ENCODE measurements at places on chromosomes 5 and 9. TPM values are rescaled to one million over a fixed set of nuclear protein-coding genes. Genes with fewer than 3 reads are reported as not detected.

DNA sequence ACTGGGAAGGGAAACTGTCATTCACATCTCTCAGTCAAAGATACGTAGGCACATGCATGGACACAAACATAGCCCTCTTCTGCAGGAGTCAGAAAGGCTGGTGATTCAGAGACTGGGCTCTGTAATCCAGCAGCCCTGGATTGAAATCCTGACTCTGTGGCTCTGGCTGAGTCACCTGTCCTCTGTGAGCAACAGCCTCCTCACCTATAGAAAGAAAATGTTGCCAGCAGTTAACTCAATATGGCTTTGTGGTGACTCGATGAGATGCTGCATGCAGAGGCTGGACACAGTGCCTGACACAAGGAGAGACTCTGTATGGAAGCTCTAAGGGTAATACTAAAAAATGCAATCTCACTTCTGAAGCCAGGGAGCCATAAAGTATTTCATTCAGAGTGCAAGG, 23.9 kb upstream of the CDKN2AIPNL start:
- DNase-seq: no peak

DNA sequence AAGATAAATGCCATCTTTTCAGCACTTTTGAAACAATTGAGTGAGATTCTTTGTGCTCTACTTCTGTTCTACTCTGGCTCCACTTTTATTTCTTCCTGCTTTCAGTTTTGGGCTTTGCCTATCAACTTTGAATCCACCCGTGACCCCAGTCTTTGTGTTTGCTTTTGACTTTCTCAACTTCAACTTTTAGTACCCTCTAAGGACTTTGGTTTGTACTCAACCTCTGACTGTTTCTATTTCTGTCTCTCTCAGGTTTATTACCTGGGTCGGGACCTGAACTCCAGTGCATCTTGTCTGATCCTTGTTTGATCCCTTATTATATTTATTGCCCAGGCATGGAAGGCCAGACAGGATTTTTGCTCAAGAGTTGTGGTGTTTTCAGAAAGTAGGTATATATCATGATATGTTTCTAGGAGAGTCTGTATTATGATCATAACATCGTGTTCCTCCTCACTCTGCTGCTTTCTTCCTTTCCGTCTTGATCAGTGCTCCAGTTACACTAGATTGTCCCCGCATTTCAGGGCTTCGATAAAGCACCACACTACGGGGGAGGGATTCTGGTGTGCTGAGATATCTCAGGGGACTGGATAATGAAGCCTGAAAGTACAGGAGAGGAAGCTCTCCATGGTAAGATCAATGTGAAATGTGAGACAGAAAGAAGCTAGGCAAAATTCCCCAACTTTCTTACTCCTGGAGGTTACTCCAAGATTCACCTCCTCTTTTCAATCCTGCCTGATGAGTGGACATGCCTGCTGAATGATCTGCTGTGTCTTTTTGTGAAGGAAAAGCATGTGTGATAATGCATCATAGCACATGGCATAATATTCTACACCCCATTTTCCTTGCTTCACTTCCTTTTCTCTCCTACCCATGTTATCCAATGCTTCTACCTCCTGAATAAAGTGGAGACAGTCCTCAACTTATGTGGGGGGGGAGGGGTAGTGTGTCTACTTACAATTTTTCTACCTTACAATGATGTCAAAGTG, 155.5 kb upstream of the GRIN3A start:
- DNase-seq: no peak

DNA sequence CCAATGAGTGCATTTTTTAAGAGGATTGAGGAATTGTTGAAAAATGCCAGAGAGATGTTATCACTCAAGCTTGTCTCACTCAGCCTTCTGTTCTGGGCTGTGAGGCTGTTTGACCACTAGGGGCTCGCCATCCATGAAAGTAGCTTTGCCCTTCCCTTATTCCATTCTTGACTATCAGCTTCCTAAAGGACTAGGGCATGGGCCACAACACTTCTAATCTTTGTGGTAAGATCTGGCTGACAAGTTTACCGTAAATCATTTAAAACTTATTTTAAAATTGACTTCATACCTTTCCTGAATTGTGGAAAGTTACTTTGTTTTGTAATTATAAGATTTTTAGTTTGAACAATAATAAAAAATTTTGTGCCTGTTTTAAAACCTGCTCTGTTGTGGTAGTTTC, 49.5 kb downstream of the TJP2 start:
- DNase-seq: peak; percentile 24

DNA sequence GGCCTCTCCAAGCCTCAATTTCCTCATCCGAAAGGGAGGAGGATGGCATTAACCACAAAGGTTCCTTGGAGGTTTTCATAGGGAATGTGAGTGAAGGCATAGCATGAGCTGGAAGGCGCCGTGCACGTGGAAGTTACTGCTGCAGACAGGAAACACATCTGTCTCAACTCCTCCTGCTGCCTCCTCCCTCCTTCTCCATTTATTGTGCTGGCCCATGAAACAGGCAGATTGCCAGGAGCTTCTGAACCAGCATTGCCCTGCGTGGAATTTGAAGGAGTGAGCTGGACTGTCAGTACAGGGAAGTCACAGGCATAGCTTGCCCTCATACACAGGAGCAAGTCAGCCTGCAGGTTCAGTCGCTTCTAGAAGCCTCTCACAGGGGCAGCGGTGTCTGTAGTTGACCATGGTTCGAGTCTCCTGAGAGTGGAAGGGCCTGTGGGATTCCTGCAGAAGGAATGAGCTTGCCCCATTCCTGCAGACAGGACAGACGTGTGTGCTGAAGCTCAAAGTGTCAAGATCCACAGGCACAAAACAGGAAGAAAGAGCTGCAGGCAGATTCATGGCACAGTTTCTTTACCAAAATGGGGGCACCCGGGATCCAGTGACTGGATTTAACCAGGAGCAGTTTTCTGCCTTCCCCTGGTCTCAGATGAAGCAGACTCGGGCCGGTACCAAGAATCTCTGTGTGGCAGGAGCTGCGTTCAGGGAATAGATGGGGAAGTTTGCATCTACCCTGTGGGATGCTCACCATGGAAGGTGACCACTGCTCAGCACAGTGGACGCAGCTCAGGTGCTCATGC, 48.7 kb upstream of the CTSL start:
- DNase-seq: no peak

- DNase-seq: no peak
These were observed 31.5 kb downstream of the GAPVD1 start for GRCh38 chr9:125293134-125293533.

The FCN1 gene
- polyA plus RNA-seq: 3.7 TPM

- no peak for DNase-seq
These were observed 30.7 kb downstream of the ERGIC1 start for GRCh38 chr5:172864747-172865146.

The FOXD4L5 gene
- polyA plus RNA-seq: 0.39 TPM

- no peak for DNase-seq
These were observed 31.0 kb downstream of the SMIM23 start for GRCh38 chr5:171816666-171817065.

GRCh38 chr5:162990063-162990462, 447.3 kb upstream of the CCNG1 start:
- DNase-seq: no peak

DNA sequence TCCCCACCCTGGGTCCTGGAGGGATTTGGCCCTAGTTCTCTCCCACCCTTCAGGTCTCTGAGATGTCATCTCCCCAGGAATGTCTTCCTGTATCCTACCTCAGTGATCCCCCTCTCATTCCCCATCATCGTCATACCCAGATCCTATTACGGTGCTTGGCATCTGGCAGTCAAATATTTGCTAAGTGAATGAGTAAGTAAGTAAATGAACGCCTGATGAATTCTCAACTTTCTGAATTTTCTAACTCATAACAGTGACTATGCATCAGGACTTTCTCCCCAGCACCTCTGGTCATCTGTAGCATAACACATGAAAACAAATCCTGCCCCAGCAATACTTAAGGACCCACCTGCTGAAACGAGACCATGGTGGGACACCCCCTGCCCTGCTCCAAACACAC, 244.2 kb downstream of the EBF1 start:
- DNase-seq: no peak

The CCNH gene
- 59.2 TPM for polyA plus RNA-seq

- no peak for DNase-seq
These were observed 37.5 kb downstream of the NDUFS4 start for GRCh38 chr5:53597894-53598293.

DNA sequence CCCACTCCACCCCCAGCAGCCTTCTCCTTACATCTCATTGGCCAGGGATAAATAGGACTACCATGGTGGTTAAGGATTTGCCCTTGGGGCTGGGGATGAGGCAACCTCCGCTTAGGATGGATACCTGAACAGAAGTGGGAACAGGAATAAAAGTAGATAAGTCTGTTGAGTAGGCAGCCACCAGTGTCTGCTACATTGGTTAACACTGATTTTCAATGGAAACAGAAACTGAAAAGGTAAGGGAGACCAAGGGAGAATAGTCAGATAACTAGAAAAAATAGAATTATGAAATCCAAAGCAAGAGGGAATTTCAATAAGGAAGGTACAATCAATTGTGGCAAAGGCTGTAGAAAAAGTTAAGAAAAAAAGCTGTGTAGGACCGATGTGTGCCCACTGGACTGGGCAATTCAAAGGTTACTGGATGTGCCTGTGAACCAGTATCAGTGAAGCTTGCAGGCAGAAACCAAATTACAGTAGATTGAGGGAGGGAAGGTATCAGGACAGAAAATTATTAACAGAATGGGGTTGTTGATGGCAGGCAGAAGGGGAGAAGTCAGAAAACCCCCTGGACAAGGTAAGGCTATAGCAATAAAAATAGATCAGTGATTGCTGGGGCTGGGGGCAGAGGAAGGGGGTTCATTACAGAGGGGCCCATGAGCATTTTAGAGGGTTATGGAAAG, 48.7 kb downstream of the DNAJC21 start:
- no peak for DNase-seq

The PTGES gene
- polyA plus RNA-seq: 5.0 TPM

- no peak for DNase-seq
These were observed 162.3 kb upstream of the ZNF462 start for GRCh38 chr9:106700676-106701075.

DNA sequence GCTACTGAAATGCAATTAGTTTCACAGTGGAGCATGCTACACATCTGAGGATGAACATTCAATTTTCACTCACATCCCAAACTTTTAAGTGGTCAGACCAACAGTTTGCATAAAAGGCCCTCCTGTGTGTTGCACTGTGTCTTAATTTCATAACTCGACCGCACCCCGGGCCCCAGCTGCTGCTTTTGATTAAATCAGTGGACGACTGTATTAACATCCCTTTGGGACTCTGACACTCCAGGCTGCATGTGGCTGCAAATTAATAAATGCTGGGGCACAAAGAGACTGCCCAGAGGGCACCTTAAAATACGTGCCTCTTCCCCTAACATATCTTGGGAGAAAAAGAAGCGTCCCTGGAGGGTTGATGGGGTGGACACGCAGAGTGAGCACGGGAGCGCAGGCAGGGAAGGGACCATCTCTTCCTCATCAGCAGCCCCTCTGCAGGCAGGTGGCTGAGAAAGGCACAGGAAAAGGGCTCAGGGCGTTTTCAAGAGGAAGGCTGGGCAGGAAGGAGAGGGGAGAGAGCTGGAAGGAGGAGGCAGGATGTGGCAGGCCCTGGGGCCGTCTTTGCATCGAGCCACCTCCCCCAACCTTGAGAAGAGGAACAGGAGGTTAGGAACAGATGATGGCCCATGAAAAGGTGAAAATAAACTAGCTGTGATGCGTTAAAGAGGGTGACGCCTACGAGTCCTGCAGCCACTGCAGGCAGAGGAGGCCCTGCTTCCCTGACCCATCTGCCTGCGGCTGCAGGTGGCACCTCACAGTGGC, 18.6 kb downstream of the MED10 start:
- DNase-seq: no peak

GRCh38 chr9:82196622-82197441, 208.3 kb downstream of the SPATA31D1 start:
- DNase-seq: no peak

- peak; percentile 45 for DNase-seq
These were observed 91.5 kb upstream of the DNAH5 start for GRCh38 chr5:14035859-14036503.

- DNase-seq: no peak
These were observed 1.1 kb downstream of the PRRX2 start for GRCh38 chr9:129666575-129666974.

The CDX1 gene
- 0.69 TPM for polyA plus RNA-seq

- no peak for DNase-seq
These were observed 773.6 kb downstream of the CDH12 start for GRCh38 chr5:22079566-22079965.

DNA sequence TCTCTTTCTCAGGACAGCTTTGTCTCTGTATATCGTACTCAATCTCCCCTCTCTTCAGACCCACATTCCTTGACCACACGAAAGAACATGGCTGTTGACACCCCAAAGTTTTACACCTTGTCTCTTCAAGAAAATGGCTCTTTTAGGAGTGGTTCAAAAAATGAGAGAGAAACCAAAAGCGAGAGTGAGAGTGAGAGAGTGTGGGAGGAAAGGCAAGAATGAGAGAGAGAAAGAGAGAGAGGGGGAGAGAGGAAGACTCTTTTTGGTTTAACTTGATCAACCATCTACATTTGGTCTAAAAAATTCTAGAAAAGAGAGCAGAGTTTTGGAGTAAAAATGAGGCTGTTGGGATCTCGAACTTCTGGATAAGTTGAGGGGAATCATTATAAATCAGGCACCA, 581.8 kb upstream of the WWC1 start:
- DNase-seq: no peak

- no peak for DNase-seq
These were observed 8.4 kb upstream of the ARSI start for GRCh38 chr5:150311015-150311692.

GRCh38 chr9:21317956-21318923, 13.1 kb upstream of the IFNA5 start:
- DNase-seq: peak; percentile 28

The SLC36A3 gene
- polyA plus RNA-seq: not detected

The SV2C gene
- 0.31 TPM for polyA plus RNA-seq

- no peak for DNase-seq
These were observed 222.8 kb upstream of the MSX2 start for GRCh38 chr5:174501461-174502069.

DNA sequence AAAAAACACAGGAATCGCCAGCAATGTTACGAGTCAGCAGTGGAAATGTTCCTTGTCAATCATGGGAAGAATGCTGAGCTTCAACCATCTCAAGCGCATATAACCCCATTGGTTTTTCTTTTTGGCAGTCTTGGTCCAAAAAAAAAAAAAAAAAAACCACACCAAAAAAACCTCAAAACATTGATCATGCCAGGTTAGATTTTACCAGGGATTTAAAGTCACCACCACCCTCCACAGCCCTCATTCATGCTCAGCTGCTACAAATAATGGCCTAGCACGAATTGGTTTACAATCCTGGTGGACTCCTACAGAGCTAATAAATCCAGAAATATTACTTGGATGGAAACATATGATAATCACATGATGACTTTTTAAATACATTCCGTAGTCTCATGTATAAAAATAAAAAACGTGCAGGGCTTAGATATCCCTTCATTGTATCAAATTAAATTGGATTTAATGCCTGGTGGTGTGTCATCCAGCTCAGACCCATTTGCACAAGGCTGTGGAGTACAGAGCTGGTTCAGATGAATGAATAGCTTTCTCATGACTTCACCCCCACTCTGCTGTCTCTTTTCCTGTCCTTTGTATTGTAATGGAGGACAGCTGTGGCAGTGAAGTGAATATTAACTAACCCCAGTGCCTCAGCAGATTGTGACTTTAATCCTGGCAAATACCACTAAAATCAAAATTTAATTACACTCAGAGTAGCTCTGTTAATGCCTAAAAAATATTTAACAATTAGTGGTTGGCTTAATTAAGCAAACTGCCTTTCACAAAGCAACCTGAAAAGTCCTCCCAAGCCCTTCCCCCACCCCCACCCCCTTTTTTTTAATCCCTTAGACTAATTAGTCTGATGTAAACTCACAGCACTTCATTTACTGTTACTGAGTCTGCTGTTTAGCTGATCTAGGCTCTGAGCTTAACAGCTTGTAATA, 626.5 kb upstream of the ZNF608 start:
- DNase-seq: no peak
